ENCODE measurements at places on chromosomes 7 and 10.

DNA sequence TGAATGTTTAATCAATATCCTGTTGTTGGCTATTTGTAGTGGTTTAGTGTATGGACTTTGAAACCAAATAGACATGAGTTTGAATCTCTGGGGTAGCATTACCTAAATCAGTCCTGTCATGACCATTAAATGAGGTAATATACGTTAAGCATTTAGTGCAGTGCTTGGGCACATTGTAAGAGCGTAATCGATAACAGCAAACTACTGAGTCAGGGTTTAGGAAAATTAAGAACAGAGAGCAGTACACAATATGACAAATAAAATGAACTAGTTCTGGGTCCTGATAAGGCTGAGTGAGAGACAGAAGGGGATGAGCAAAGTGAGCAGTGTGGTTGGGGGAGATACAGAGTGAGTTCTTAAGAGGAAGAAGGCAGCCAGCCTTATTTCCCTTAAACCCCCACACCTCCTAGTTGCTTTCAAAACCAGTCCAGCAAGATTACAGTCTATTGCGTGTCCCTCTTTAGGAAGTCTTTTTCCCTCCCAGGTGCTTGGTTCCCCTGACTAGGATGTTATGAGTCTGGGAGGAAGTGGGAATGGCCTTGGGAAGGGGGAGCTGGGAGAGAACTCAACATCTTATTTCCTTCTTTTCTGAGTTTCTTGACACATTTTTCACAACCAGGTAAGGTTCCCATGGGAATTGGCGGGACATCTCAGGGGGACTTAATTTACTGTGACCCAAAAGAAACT, 171.0 kb downstream of the SND1 start:
- ATAC-seq, result peak; percentile 79

- ATAC-seq, result no peak
These were observed 533 bp upstream of the DMTF1 start for GRCh38 chr7:87151729-87152111.

DNA sequence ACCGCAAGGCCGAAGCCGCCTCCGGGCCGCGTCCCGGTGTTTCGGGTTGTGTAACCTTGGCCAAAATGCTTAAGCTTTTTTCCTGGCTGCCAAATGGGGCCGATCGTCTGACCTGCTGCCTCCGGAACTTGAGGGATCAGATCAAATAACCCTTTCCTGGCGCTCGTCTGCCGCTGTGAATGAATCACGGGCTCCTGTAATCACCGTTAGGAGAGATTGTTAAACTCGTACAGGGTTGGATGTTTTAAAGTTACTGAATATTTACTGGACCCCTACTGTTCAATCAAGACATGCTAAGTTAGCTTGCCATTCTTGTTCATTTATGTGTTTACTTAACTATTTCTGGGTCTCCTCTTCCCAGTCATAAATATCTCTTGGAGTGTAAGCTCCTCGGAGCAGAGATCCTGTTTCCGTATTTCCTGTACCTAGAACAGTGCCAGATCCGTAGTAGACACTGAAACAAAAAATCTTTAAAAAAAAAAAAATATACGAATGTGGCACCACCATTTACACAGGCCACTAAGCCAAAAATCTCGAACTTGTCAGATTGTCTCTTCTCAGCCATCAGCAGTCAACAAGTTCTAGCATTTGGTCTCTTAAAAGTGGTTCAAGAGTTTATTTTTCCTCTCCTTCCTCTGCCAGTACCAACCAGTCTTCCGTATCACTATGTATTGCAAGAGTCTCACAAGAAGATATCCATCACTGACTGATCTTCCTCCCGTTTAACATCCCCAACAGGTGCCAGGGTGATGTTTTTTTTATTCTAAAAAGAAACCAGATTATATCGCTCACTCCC, 650 bp upstream of the TM9SF3 start:
- no peak for ATAC-seq

DNA sequence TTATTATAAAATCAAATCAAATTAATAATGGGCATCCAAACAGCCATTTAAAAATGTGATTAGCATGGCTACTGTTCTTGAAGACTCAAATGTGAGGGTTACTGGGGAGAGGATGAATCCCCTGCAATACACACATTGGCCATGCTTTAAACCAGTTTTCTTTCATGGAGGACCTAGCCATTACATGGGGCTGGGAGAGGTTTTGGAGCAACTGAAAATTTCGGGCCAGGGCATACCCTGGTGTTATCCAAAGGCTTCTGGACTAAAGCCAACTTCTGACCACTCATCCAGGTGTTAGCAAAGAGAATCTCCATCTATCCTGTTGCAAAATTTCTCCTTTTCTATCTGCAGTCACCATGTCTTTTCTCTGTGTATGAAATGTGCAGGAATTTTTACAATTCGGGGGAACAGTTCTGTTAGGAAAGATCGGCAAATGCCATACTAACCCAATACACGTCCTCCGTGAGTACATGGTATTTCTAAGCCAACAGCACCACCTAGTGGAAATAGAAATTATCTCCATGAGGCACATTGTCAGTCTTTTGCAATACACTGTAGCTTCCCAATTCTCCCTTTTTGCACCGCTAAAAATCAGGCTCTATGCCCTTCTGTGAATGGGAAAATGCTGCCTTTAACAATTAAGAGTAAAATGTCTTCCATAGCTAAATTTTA, 47.0 kb upstream of the ZNF107 start:
- no peak for ATAC-seq

DNA sequence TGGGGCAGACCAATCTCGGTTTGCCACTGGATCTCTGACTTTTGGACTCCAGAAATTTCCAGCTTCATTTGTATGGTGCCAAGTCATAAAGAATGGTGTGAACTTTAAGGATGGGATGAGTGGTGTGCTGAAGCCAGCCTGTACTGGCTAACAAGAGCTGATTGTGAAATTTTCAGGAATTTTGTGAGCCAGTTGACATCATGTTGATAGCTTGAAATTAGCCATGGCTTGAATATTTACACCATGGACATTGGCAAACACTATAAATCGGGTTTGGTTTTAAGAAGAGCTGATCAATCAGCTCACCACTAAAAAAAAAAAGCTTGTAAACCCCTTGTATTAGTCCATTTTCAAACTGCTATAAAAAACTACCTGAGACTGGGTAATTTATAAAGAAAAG, 14.1 kb upstream of the MYH16 start:
- ATAC-seq, result no peak

DNA sequence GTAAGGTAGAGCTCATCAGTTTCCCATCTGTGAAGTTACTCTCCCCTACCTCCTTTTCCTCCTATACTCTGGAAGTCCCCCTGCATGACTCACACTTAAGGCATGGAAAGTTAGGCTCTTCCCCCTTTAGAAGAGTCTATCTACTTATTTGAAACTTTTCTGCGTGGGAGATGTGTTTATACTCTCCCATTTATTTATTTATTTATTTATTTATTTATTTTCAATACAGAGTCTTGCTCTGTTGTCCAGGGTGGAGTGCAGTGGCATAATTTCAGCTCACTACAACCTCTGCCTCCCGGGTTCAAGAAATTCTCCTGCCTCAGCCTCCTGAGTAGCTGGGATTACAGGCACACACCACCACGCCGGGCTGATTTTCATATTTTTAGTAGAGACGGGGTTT, 107.5 kb upstream of the JCAD start:
- ATAC-seq, result no peak

DNA sequence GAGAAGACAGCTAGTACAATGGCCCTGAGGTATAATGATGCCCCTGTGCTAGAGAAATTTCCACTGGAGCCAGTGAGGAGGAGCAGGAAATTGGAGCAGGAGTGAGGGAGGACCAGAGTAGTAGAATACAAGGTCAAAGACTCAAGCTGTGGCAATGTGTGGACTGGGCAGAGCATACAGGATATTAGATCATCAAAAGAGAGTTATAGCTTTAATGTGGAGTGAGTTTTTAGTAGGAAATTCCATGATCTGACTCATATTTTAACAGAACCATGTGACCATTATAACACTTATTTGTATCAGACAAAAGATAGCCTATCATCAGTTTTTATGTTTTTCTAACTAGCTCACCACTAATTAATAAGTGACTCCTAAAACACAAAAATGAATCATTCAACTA, 154.1 kb downstream of the DGKB start:
- no peak for ATAC-seq

Data from stimulated activated memory B cell treated with anti-CD40 and anti-IgM and Interleukin-4, amounts not matched to agents 10 μg/mL and 1 μg/mL and 100 μg/mL, for 72 hours (primary cell).